CD4-positive, alpha-beta T cell (primary cell): ENCODE measurements at places on chromosomes 2 and 18.

- DNase-seq: no peak
Measured at GRCh38 chr2:29747786-29748470, 173.5 kb downstream of the ALK start.

DNA sequence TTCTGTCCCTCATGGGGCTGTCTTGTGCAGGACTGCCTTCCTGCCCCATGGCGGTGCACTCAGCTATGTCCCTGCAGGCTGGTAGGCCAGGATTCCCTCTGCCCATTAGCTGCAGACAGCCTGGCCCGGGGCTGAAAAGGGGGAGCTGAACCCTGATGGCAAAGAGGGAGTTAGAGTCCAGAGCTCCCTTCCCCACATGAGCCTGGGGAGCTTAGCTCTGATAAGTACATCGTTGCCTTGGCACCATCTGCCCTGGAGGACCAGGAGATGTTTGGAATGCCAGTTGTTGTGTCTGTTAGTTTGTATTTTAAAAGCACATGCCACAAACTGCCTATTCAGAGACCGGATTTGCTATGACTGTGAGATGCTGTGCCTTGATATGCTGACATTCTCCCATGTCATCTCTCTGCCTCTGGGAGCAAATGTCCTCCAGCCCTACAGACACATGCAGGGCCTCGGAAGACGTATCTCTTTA, 65.1 kb upstream of the AFF3 start:
- DNase-seq: no peak

GRCh38 chr2:98102878-98103277, 15.9 kb downstream of the VWA3B start:
- no peak for DNase-seq

DNA sequence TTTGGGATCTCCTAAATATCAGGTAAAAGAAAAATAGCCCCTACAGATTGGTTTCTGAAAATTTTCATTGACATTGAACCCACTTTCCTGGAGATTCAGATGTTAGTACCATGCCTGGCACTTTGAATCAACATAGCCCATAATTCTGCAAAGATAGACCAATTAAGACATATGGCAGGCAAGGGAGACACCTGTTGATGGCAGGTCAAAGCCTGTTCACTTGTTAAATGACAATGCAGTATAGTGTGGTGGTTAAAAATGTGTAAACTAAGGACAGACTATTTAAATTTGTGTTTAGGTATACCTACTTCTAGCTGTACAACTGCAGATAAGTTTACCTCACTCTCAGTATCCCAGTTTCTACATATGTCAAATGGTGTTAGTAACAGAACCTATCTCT, 178.1 kb upstream of the MMADHC start:
- DNase-seq: no peak

DNA sequence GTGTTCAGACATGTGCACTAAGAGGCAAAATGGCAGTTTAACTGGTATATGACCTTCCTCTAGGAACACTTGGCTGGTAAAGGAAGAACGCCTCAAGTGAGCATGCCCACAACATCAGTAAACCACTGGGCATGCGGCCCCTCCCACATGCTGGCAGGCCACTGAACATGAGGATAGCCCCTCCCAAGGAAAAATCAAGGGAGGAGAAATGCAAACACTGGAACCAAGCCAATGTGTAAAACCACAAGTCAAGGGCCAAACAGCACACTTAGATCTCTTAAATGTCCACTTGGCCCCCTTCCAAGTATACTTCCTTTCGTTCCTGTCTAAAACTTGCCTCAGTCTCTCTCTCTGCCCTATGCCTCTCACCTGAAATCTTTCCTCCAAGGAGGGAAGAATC, 980.8 kb downstream of the TSN start:
- no peak for DNase-seq

DNA sequence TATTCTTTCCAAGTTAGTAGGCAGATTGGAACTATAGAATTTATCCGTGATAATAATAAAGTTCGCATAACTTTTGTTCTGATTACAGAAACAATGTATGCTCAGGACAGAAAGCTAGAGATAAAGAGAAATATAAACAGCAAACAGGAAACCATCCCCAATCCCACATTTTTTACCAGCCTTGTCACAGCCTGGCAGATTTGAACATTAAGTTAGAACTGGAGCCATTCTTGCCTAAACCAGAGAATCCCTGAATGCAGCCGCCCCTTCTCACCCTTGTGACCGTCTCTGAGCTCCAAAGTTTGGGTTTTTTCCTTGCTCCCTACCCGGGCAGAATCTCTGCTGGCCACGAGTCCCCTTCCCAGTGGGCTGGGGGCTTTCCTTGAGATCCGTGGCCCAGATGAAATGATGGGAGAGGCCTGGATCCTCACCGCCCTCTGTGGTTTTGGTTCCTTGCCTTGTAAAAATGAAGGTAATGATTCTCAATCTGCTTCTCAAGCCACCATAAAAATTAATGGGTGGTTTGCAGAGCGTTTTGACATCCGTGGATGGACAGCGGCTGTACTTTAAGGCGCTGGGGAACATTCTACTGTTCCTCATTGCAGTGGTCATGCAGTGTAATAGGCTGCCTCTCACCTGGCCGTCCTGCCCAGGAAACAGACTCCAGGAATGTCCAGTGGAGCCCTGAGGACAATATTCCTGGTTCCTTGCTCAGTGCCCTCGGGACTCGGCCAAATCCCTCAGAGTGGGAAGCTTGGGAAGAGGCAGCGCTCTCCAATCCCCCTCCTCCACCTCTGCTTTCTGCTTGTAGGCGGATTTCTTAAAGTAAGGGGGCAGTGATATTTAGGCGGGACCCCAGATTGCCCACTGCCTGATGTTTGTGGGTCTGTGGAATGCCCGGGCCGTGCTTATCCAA, 1.6 kb downstream of the SH3BP4 start:
- no peak for DNase-seq

DNA sequence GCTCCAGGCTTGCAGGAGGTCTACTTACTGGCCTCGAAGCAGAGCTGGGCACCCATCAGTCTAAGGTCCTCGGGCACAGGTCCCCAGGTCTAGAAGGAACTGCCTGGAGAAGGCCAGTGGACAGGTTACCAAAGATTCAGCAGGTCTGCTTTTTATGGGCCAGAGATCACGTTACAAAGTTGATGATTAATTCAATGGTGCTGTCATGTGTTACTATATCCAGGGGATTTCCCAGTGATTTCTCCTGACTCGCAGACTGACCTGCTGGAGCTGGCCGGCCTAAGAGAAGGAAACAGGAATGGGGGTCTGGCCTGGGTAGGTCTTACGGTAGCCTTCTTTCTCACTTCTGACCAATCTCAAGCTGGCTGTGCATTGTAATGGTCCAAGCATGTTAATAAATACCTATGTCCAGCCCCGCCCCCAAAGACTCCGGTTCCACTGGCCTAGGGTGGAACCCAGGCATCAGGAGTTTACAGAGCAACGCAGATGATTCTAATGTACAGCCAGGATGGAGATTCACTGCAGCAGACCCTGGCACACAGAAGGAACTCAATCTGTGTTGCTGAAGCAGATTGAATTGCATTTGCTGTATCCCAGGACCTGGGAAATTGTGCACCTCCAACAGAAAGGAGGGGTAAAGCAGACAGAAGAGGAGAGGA, at the start of gene NEURL3:
NEURL3 (minus strand) TSS at position 127 of the 659 bp plus-strand sequence; CDS start at position 56, 71 bp downstream.
- DNase-seq: no peak

- no peak for DNase-seq
Measured at GRCh38 chr2:101277111-101277510, 24.4 kb downstream of the CNOT11 start.

- no peak for DNase-seq
Measured at GRCh38 chr18:58128381-58129374, 84.7 kb downstream of the NEDD4L start.

DNA sequence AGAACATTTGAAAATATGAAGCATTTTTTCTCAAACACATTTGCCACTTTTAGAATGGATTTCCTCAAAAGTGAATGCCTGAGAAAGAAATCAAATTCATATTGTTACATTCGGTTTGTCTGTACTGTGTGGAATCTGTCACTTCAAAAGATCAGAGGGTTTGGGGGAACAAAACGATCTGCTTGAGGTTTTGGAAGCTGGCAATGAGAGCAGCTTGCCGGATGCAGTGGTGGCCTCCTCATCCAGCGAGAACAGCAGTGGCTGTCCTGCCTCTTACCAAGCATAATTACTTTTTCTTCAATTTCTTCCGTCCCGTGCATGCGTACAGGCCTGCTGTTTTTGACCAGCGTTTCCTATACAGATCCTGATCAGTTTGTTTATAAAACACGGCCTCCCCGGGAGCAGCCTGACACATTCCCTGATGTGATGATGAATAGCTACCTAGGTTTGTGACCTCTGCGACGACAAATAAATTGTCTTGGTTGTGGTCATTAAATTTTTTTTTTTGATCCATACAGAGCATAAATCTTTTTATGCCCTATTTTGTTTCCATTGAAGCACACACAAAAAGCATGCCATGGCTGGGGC, 45.2 kb downstream of the ITGA6 start:
- no peak for DNase-seq

DNA sequence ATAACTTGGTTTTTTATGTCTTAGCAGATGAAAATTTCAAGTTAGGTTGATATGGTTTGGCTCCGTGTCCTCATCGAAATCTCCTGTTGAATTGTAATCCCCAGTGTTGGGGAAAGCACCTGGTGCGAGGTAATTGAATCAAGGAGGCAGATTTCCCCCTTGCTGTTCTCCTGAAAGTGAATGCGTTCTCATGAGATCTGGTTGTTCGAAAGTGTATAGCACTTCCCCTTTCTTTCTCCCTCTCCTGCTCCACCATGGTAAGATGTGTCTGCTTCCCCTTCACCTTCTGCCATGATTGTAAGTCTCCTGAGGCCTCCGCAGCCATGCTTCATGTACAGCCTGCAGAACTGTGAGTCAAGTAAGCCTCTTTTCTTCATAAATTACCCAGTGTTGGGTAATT, 242.1 kb upstream of the TNP1 start:
- no peak for DNase-seq

DNA sequence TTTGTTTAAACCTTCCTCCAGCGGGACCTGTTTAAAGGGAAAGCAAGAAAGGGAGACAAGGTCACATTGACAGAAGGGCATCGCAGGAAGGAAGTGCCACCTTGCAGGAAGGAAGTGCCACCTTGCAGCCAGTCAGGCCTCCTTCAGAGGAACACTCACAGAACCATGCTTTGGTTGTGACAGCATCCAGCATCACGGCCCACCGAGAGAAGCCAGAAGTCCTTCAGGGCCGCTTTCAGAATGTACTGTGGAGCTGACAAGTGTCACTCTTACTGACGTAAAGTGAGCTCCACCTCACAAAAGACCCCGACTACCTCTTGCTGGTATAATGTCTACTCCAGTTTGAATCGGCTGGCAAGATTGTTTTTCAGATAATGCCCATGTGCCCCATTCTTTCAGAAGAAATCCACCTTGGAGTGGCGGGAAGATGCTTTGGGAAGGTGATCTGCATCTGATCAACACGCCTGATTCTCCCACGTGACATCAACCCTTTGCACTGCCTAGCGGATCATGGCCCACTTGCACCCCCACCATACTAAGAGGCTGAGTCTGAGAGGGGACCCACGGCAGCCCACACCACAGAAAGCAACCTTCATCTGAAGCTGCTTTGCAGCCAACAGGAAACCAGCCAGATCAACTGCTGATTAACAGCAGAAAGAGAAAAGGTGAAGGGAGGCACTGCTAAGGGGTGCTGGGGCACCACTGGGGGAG, 99.8 kb downstream of the UXS1 start:
- peak; percentile 77 for DNase-seq

GRCh38 chr18:48284743-48285142, 124.4 kb downstream of the ZBTB7C start:
- no peak for DNase-seq

- no peak for DNase-seq
Measured at GRCh38 chr2:150191349-150191748, 296.1 kb downstream of the RND3 start.

GRCh38 chr2:136117391-136117841, 533 bp downstream of the CXCR4 start:
- peak; percentile 40 for DNase-seq

DNA sequence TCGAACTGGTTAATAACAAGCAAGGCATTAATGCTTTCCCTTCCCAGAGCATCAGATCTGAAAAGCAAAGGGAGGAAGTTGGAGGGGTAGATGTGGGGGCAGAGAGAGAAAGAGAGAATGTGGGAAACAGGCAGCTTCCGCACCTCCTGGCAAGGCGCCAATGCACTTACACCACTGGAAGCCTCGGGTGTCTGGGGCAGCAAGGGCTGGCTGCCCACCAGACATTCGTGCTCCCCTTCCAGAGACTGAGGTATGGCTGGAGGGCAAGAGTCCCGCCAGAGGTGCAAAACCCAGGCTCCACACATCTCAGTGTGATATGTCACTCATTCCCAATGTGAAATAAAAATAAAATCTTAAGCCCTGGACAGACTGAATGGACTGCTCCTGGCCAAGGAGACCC, 46.4 kb downstream of the TEX51 start:
- DNase-seq: no peak

GRCh38 chr2:24372033-24372432, 11.7 kb upstream of the ITSN2 start:
- DNase-seq: no peak

- no peak for DNase-seq
Measured at GRCh38 chr2:5021136-5021535, 671.0 kb upstream of the SOX11 start.

DNA sequence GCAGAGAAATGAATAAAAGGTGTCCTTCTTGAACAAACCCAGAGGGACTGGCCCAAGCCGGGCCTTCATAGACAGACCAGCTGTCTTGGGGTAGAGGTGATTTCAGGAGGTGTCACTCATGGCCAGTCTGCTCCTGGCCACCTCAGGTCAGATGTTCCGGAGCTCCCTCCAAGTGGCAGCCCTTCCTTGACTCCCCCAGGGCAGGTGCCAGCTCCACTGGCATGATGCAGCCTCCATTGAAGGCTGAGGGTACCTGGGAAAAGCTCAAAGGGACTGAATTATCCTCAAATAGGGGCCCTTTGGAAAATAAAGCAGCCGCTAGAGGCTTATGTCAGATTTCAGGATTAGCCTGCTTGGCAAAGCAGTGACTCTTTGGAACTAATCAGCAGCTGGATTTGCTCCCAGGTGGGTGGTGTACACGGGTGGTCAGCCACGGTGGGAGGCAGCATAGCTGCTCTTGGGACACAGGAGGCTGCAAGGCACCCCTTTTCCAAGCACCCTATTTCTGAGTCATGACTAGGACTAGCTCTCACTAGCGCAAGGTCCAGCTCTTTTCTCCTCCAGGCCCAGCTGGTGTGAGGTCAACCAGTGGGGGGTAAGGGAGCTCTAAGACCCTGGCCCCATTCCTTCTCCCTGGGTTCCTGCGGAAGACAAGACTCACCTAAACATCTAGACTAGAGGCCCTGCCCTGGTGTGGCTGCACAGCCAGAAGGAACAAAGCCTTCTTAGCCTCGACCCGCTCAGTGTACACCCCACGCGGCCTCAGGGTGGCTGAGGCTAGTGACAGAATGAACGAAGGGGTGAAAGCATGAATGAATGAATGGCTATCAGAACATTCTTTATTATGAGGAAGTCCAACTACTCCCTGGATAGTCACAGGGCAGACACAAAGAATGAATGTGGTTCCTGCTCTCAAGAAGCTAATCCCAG, 29.3 kb downstream of the HS1BP3 start:
- no peak for DNase-seq

DNA sequence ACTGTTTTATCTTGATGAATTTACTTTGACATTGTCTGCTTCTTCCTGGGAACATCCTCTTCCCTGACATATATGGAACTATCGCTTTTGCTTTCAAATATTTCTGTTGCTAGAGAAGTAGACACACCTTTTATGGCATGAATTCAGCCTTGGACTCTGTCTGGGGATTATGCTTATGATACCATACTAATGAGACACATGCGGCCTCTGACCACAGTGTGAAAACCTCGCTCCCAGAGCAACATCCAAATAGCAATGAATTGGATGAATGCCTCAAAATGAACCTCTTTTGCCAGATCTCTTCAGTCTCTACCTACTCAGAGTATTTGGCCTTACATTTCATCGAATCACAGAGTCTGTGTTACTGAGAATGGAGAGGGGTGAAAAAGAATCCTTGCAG, 70.9 kb downstream of the PIEZO2 start:
- no peak for DNase-seq
